Neural progenitor cell (in vitro differentiated cells): ENCODE measurements at places on chromosomes 13 and 19. TPM values are rescaled to one million over a fixed set of nuclear protein-coding genes. Genes with fewer than 3 reads are reported as not detected.
A peak's percentile ranks its signal among the peaks of the same experiment; 100 is the strongest.

- DNase-seq: no peak
Observed at GRCh38 chr19:44367024-44367423, 10.5 kb upstream of the ZNF112 start.

DNA sequence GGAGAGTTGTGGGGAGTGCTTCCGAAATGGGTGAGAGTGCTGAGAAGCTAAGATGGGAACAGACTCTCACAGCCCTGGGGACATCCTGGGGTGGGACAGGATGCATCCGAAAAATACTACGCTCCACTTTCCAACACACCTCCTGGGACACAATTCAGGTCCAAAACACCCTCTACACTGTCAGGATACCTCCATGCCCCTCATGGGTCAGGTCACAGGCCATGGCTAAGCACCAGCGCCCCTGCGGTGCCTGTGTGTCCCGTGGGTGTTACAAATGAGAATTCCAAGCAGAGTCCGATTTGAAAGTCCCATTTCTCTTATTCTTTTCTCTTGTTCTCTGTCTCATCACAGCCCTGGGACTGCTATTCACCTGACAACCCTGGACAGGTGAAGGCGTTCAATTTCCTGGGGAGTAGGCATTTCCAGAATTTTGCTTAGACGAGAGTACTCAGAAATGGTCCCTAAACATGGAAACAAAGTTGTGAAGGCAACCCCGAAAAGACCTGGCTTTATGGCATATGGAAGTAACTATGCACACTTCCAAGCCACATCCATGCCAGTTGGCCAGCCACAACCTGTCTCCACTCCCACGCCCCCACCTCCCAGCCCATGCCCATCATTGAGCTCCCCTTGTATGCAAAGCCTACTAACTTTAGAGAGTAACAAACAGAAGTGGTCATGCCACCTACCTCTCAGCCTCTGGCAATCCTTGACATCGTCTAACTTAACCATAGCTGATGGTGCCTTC, 87.9 kb upstream of the ZNF507 start:
- DNase-seq: no peak

Gene FGF9
- 2.1 and 2.4 TPM in 2 replicates for total RNA-seq

DNA sequence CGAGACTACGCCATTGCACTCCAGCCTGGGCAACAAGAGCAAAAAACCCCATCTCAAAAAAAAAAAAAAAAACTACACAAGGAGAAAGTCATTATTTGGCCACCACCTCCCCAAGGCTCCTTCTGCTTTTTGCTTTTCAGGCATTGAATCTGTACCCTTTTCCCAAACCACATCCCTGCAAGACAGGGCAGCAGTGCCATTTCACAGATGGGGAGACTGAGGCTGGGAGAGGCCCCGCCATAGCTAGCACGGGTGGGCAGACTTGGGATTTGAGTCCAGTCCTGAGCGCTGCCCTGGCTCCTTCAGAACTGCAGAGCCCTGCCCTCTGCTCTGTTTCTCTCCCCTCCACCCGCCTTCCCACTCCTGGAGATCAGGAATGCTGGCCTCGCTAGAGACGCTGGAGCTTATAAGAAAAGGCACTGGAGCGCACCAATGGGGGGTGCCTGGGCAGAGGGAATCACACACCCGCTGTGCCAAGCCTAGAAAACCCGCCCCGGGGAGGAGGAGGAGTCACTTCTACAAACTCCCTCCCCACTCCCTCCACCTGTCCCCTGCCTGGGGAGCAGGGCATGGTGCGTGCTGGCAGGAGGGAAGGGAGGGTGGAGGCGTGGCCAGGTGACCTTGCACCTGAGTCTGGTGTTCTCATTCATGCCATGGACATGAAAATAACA, 17.6 kb downstream of the TJP3 start:
- peak; percentile 82 for DNase-seq

DNA sequence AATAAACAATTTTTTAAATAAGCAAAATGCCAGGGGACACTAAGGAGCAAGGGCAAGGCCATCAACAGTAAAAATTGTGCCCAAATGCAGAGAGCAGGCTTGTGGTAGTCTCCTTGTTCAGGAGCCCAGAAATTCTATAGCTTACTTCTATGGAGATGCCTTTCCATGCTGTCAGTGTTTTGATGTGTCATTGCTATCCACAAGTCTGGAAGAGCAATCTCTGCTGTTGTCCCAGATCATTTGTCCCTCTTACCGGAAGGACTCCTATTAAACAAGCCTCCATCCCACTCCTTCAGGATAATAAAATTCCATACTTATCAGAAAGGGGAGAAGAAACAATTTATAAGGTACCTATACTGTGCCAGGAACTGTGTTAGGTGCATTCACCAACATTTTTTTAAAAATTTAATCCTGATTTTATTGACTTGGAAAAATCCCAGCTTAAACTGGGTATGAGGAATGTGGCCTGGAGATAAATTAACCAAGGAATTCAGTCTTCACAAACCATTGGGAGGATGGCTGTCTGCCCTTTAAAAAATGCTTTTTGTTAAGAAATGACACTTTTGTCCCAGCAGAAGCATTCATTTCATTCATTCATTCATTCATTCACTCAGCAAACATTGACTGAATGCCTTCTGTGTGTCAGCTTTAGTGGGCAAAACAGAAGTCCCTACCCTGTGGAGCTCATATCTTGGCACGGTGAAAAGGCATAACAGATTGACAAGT, 26.8 kb upstream of the CYSLTR2 start:
- no peak for DNase-seq
